GDM1 (cell line): ENCODE measurements at places on chromosomes 16 and 17.

- peak; percentile 39 for DNase-seq
These were observed 36.7 kb downstream of the CMIP start for GRCh38 chr16:81481207-81481821.

DNA sequence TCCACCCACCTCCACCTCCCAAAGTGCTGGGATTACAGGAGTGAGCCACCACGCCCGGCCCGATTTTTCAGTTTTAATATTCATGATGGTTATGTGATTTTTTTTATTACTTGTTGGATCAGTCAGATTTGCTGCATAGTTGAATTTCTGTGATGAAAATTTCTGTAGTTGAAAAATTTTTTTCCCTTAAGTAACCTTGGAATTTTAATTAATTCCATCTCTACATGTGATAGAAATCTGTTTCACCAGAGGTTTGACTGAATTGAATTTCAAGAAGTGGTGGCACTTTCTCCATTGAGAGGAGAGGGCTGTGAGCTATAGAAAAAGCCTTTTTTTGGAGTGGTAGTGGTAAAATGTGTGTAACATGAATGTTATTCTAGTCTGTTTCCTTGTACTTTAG, 24.7 kb downstream of the WIPF2 start:
- DNase-seq, result no peak

GRCh38 chr16:88753191-88753590, 31.8 kb downstream of the PIEZO1 start:
- DNase-seq, result no peak

DNA sequence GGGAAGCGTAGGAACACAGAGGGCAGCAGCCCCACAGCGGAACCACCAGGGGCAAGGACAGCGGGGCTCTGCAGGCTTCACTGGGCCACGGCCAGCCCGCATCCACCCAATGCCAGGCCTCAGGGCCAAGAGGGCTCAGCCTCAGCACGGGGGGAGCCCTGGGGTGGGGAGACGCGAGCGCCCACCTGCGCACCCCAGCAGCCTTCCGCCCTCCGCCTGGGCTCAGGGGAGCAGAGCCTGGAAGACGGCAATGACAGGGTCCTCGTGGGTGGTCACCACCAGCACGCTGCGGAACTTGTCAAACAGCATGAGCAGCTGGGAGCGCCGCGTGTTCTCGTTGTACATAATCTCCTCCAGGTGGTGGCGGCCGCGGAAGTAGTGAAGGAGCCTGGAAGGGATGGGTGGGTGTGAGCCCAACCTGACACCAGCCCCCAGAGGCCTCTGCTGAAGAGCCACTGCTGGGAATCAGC, 8.5 kb downstream of the MPG start:
- no peak for DNase-seq

DNA sequence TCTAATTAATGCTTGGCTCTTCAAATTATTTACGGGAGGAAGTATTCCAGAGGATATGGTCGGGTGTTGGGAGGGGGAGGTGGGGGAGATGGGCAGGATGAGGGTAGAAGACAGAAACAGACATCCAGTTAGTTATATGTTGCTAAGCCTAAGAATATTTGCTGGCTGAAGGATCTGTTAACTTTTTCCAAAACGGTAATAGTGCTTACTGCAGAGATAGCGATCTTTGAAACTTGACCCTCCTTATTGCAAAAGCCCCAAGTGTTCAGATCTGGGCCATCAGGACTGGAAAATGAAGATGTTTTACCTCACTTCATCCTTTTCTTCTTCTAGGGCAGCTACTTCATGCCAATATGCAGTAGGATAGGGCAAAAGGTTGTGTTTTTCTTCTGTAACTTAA, 27.0 kb upstream of the MMD start:
- DNase-seq, result no peak

DNA sequence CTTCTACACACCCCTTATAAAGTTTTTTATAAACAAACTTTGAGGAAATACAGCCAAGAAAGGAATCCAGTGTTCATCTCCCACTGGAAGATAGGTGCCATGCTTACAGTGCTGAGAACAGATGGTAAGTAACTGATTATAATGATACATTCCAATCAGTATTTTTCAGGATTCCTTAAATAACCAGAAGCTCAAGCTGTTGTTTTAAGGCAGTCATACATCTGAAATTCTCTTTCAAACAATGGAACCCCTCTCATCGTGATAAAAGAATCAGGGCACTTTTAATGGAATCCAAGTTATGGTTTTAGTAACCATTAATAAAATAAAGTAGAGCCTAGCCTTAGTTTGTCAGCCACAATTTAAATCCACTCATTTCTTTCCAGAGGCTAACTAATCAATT, 56.1 kb upstream of the STAC2 start:
- no peak for DNase-seq

DNA sequence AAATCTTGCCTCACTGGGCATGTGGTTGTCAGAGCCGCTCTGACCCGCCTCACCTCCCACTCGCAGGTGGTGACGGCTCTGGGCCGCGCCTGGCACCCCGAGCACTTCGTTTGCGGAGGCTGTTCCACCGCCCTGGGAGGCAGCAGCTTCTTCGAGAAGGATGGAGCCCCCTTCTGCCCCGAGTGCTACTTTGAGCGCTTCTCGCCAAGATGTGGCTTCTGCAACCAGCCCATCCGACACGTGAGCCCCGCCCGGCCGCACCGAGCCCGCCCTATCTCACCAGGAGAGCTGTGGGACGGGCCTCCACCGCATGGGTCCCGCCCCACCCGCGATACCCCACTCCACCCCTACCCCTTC, 4.0 kb downstream of the TGFB1I1 start:
- DNase-seq, result no peak

- DNase-seq, result no peak
These were observed 471.2 kb upstream of the HSBP1 start for GRCh38 chr16:83336603-83337002.

DNA sequence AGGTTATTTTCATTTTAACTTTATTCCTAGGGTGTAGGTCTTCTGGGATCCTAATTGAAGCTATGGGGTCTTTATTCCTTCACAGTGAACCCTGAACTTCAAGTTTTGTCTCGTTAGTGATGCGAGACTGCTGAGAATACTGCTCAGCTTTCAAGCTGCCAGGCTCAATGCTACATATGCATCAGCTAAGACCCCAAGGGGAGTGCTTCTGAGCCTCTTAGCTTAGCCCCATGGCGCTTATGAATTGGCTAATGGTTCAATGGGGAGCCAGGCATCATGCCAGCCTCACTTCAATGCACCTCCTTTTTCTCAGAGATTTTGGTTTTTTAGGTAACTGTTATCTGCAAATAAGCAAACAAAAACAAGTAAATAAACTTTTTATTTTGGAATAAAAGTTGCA, 94.1 kb upstream of the SIAH1 start:
- DNase-seq, result no peak

DNA sequence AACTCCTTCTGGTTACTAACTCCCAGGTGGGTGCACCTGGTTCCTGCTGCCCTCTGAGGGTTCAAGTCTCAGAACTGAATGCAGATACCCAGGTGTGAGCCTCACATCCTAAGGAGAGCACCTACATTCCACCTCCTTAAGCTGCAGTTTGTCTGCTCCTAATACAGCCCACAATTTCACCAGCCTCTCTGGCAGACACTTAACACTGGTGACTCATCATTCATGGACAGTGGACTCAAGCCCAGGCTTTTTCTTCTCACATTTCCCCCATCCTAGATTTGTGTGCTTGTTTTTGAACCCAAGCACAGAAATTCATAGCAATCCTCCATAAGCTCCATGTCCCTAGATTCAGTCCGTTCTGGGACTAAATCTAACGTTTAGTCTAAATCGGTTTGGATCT, 7.0 kb upstream of the MAF start:
- no peak for DNase-seq

GRCh38 chr17:82025401-82026107, 2.4 kb downstream of the LRRC45 start:
- DNase-seq, result no peak

GRCh38 chr17:74424657-74425056, 7.2 kb upstream of the GPRC5C start:
- no peak for DNase-seq

DNA sequence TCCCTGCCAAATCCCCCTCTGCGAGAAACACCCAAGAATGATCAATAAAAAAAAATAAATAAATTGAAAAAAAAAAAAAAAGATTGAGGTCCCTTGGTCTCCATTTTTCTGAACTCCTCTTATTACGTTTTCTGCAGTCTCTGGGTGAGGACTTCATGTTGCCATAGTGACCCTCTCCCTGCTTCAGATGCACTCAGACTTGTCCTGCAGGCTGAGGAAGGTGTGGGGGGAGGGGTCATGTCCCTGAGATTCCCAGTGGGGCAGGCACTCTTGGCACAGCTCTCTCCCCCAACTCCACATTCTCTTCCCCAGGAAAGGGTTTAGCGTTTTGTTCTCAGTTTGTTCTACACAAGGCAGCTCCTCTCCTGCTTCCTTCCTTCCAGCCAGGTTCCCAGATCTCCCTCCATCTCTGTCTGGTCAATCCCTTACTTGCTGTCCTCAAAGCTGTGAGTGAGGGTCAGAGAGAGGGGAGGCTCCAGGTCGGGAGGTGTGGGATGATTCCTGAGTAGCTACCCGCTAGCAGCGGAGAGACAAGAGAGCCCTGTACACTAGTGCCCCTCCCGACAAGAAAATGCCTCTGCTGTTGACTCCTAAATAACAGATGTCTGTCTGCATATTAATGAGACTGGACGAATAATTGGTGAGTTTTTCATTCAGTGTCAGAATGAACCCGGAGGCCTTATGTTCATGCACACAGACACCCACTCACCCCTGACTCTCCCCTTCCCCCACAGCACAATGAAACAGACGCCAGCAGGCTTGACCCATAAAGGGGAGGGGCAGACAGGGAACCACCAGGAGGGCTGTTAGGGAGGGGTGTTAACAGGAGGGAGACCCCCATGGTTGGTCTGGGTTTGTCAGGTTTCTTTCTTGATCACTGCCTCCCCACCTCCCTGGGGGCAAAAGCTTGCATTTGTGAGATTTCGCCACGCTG, 9.2 kb downstream of the RND2 start:
- no peak for DNase-seq

DNA sequence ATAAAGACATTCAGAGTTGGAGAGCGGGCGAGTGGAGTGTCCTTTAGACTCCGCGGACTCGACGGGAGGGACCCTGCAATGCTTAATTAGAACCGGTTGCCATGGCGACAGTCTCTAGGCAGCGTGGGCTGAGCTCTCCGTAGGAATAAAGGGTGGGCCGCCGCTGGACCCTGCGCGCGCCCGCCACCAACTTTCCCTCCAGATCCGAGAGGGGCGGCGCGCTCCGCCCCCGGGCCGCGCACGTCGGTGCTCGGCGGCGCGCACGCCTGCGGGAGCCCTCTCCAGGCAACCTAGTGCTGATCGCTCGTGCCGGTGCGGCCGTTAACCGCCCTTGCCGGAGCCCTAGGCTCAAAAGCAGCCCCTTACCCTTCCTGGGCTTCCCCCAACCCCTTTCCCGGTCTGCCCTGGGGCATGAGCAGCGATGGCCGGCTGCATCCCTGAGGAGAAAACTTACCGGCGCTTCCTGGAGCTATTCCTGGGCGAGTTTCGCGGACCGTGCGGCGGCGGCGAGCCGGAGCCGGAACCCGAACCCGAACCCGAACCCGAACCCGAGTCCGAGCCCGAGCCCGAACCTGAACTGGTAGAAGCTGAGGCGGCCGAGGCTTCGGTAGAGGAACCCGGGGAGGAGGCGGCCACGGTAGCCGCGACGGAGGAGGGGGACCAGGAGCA, at the start of gene PPM1E:
TSS of gene PPM1E (plus strand) at position 278 of the 669 bp plus-strand sequence.
- DNase-seq, result no peak

GRCh38 chr17:27339836-27340550, 46.1 kb downstream of the WSB1 start:
- no peak for DNase-seq

DNA sequence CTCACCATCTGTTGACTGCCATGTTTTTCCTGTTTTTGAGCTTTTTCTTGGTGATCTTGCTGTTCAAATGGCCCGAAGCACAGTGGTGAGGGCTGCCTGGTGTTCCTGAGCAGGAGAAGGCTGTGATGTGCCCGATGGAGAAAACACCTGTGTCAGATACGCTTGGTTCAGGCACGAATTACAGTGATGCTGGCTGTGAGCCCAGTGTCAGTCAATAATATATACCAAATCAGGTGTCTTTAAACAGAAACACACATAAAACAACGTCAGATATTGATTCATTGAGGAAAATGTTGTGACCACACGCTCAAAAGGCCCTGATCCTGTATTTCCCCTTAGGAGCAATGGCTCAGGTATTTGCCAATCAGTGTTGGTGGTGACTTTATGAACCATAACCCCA, 111.7 kb downstream of the SDR42E1 start:
- DNase-seq, result no peak

- DNase-seq, result no peak
These were observed 61.5 kb downstream of the NF1 start for GRCh38 chr17:31156326-31156725.

DNA sequence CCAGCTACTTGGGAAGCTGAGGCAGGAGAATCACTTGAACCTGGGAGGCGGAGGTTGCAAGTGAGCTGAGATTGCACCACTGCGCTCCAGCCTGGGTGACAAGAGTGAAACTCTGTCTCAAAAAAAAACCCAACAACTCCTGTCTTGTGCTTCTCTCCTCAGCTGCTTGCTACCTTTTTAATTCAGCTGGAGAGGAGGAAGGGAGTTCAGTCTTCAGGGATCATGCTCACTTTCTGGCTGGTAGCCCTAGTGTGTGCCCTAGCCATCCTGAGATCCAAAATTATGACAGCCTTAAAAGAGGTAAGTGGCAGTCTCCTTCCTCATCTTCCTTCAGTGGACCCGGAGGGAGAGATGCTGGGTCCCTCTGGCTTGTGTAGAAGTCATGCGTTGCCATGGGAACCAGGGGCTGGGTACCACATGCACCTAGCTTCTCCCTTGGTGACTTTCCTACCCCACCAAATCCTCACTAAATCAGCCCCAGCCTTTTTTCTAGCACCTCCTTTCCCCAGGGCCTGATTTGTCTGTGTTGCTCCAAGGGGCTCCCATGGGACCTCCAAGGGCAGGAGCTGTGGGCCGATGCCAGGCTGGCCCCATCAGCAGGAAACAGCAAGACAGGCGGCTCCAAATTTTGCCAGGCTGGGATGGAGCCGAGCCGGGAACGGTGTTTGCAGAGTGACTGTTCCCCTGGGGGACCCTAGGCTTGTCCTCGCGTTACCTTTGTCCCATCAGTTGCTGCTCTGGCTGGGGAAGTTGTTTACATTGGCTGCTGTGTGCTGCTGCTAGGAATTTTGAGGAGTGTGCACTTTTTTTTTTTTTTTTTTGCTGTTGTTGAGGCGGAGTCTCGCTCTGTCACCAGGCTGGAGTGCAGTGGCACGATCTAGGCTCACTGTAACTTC, 65.2 kb downstream of the ABCC1 start:
- DNase-seq, result no peak

- no peak for DNase-seq
These were observed 135.8 kb downstream of the FOXL1 start for GRCh38 chr16:86714166-86714565.
